ENCODE measurements at places on chromosomes 3 and 15.

- no peak for DNase-seq
Observed at GRCh38 chr3:45145681-45146614, at the start of gene CDCP1. Gene CDCP1, minus strand, starts transcription at chr3:45146378. Its CDS starts 91 bp downstream, at chr3:45146287.

DNA sequence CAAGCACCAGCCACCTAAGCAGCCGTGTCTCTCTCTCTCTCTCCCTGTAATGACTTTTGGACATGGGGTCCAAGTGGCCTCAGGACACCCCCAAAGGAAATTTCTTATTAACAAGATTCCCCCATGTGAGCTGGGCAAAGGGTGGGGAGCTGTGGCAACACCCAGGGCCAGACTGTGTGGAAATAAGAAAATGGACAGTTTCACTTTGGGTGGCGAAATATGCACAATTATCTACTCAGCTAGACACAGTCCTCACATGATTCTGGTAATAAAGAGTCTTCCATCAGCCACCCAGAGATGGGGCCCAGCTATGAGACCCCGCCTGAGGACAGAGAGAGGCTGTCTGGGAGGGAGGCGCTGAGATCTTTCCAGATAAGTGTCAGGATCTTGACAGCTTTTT is 96.8 kb upstream of the TPM1 start:
- DNase-seq, result no peak

DNA sequence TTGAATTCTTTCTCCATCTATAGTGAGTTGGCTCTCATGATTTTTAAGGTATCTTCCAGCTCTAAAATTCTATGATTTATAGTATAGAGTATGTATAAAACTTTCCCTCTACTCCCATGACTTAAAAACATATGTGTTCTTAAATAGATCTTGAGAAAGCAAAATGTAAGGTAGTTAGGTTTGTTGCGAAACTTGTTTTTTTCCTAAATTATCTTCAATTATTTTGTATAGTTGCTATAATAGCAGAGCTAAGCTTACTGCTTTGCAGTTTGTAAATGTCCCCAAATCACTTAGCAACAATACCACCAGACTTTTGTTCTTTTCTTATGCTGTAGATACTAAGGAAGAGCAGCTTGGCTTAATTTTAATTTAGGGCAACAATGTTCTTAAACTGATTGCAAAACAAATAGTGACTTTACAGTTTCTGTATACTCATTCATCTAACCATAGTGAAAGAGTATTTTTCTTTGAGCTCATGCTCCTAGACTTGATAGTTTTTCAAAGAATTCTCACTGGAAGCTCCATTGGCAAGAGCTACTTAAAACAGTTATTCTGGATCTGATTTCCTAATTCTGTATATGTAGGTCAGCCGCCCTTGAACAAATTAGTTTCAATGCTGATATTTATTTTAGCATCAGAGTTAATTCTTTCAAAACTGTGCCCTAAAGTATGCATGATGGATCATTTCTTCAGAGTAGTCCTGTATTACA is 61.2 kb downstream of the LYSMD4 start:
- DNase-seq, result no peak

DNA sequence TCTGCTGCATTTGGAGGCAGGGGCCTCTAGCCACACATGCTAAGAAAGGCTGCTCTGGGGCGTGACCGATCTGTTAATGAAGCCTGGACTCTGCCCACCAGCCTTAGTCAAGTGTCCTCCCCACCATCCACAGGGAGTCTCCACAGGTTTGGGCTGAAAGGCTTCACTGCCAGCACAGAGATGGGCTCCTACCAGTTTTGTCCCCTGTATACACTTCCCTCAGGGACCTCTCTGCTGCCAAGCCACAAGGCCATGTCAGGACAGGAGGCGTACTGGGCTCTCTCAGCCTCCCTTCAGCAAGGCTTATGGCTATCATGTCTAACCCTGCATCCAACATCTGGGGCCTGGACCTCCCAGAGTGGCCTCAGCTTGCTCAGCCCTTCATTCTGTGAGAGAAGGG is 23.5 kb downstream of the KIF9 start:
- DNase-seq, result no peak

DNA sequence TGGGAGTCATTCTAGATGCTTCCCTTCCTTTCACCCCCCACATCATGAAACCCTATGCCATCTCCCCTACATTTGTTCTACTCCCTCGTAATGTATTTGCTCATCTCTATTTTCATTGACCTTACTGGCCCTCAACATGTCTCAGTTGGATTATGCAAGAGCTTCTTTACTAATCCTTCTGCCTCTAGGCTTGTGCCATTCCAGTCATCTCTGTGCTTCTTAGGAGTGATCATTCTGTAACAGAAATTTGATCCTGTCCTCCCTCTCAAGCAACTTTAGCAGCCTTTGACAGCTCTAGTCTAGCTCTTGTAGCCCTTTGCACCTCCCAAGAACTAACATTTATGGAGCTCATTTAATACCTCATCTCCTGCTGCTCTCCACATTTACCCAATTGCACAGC is 64.7 kb downstream of the ISL2 start:
- DNase-seq, result no peak

DNA sequence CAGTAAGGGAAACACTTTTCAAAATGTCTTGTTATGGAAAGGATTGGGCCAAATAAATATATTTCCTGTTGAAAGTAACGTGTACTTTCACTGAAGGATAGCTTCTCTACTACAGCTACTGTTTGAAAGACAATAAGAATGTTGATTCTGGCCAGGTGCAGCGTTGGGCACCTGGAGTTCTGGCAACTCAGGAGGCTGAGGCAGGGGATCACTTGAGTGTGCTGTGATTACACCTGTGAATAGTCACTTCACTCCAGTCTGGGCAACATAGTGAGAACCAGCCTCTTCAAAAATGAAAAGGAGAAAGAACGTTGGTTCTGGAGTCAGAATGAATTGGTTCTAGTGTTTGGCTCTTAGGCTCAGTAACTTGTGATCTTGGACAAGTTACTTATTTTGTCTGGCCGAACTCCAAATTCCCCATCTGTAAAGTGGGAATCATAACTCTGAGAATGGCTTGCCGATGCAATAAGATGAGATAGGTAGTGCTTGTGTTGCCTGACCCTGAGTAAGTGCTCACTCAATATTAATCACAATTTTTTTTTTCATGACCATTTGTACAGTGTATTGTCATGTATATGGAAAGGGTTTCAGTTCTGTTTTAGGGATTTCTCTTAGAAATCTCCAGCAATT is 310.8 kb downstream of the PTPRG start:
- no peak for DNase-seq

DNA sequence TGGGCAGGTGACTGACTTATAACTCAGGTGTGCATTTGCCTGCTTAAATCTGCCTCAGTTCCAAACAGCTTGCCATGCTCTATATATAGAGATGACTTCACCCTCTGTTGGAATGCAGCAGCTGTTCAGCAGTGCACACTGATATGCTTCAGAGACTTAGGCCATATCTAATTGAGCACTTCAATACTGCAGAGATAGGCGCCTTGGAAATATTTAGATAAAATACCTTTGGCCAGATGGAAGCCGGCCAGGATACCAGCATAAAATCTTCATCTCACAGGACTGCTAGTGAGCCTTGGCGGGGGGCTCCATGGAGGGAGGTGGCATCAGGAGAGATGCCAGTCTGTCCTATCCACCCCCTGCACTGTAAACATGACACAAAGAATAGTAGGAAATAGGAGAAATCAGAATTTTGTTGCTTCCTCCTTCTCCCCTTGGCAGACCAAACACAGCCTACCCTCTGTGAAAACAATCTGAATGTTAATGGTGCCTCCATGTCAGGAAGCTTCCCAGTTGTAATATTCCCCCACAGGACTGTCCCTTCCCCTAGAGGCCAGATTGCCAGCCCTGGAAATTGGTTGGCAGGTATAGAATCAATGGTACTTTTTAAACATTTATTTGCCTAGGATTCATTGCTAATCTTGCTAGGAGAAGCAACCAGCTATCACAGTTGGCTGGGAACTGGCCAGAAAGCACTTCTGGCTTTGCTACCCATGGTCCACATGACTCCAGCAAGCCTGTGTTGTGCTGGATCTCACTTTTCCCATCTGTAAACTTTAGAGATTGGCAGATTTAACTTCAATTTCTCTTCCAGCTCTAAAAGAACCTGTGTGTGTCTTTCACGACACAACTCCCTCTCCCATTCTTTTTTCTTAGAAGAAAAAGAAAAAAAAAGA is 215.5 kb upstream of the KCNMB2 start:
- DNase-seq, result peak; percentile 75

GRCh38 chr15:89785774-89786140 is 9.6 kb downstream of the MESP2 start:
- DNase-seq, result no peak

DNA sequence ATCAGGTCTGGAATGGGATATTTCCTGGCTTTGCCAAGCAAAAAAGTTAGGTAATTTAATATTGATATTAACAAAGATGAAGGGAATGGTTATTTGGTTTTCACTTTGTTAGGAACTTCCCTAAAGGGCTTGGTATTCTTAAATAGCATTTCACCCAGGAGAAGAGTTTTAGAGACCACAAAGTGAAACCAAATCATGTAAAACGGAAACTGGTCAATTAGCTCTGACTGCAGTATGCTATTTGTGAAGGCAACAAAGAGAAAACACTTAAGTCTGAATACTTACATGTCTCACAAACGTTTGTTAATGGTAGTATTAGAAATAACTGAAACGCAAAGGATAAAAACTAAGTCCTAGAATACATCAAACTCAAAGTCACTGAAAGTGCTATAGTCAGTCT is 32.4 kb upstream of the SETMAR start:
- no peak for DNase-seq

- DNase-seq, result no peak
Observed at GRCh38 chr3:28940530-28940929, 340.3 kb upstream of the RBMS3 start.

DNA sequence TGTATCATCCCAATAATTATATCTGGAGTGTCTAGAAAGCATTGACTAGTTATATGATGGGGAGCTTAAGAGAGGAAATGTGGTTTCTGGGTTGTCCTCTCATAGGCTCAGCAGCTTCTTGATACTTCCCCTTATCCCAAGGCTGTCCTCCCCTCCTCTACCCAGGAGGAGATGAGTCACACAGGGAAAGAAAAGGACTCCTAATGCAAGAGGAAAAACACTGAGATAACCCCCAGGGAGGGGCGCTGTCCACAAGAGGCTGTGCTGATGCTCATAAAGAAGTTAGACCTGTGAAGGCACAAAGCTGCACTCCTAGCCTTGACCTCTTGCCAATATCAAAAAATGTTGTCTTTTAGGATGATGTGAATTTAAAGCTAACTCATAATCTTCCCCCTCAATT is 28.8 kb upstream of the GYG1 start:
- no peak for DNase-seq

GRCh38 chr3:25380222-25380739 is 47.8 kb upstream of the RARB start:
- DNase-seq, result no peak

DNA sequence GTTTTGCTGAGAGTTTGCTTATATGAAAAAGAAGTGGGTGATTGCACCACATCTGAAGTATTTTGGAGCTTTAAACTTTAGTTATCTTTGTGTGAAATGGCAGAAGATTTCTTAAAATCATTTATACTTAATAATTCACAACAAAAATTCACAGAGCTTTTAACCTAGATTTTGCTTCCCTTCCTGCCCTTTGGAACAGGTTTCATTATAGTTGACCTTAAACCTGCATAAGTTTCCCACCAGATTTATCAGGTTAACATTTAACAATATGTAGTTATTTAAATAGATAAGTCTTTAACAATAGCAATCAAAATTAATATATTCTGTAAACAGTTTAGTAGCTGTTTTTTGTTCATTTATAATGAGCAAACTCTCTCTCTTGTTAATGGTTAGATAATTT is 30.3 kb downstream of the CADM2 start:
- DNase-seq, result no peak

GRCh38 chr3:157330206-157330605 is 106.4 kb upstream of the PTX3 start:
- no peak for DNase-seq

Measured in NCI-H1694 treated with DMSO at 0.1 percent for 48 hours (cell line).